ENCODE measurements at places on chromosomes 2 and 18.

- DNase-seq: no peak
These were observed 121.9 kb downstream of the MCFD2 start for GRCh38 chr2:46793423-46794416.

DNA sequence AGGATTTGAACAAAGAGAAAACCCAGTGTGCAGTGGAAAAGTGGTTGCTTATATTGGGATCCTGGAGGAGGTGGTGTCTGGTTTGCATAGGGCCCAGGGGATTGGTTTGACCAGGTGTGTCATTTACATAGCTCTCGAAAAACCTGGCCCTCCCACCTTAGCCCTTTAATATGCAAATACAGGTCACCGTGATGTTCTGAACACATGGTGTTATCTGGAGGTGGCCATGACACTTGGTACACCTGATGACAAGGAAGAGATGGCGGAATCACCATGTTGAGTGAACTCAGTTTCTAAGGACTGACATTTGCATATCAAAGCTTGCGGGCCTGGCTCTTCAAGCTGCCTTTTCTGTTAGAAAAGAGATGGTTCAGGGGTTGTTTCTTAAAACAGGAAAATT is 2.3 kb upstream of the NAPG start:
- DNase-seq: no peak

- no peak for DNase-seq
These were observed 56.3 kb upstream of the ACVR1C start for GRCh38 chr2:157684940-157685466.

GRCh38 chr2:29749041-29749440 is 172.3 kb downstream of the ALK start:
- no peak for DNase-seq

DNA sequence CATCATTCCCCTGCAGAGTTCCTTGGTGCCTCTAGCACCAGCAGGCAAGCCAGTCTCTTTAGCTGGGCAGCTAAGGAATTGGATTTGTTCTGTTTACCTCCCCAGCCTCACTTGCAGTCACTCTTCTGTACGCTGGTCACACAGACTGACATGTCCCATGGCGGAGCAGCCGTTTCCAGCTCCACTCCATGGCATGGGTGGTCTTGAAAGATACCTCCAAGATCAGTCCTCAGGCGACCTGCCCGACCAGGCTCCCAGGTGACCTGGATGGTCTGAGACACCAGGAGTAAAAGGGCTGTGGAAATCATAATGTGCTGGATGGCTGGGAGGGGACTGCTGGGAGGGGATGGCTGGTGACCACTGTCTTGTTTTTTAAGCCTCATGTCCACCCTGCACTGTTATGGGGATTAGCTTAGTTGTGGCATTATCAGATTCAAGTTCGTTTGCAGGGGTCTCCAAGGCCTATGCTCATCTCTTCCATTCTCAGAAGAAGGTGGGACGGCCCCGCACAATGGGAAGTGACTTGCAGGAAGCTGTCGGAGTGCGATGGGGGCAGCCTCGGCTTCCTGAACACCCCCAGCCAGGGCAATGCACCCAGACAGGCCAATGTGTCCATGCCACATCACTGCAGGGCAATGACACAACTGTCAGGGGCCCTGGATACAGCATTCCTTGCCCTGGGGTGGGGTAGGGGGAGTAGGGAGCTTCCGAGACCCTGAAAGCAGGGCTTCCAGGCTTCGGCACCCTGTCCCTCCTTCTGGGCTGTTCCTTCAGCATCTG is 156.1 kb upstream of the MYCN start:
- DNase-seq: no peak

- DNase-seq: no peak
These were observed 13.7 kb downstream of the RUFY4 start for GRCh38 chr2:218082586-218083351.

DNA sequence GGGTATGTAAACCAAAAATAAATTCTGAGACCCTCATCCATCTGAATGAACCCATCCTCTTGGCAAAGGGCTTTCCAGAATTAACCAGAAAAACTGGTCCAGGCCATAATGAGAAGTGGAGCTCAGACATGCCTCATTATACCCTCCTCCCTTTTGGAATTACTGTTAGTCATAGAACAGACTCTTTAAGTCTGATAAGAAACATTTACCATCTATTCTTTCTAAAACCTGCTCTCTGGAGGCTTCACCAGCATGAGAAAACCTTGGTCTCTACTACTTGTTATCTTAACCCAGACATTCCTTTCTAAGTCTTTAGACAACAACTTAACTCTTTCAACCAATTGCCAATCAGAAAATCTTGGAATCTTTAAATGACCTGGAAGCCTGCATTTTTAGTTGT is 82.8 kb downstream of the QPCT start:
- DNase-seq: no peak
